ENCODE measurements at places on chromosomes 2 and 18. TPM values are rescaled to one million over a fixed set of nuclear protein-coding genes. Genes with fewer than 3 reads are reported as not detected.

DNA sequence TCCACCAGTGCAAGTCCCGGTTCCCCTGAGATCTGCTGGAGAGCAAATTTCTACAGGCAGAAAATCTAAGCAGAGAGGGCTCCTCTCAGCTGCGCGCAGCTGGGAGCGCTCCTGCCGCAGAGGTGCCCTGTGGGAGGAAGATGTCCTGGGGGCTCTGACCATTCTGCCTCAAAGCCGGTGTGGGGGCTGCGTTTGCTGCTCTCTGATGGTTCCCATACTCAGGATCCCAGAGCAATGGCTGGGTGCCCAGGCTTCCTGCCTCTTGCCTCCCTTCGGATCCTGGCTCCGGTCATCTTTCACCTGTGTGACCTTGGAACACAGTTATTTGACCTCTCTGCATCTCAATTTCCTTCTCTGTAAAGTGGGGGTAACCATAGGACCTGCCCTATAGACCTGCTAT is 434.2 kb downstream of the ZNF521 start:
- DNase-seq = no peak

GRCh38 chr2:13686262-13686661 is 946.3 kb upstream of the LRATD1 start:
- DNase-seq = no peak

DNA sequence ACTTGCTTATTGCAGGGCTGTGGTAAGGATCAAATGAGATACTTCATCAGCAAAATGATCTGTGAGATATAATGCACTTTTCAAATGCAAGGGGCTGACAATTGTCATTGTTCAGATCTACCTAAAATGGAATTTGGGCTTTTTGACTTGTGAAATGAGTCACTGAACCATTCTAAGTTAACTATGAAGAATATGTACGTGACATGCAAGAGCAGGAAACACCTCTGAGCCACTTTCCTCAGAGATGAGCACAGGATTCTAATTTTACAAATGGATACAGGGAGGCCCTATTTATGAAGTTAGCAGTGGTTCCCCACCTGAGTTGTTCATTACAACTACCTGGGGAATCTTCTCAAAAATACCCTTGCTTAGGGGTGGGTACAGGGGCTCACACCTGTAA is 26.7 kb downstream of the CTLA4 start:
- DNase-seq = no peak

GRCh38 chr2:231415029-231415428 is 19.5 kb downstream of the B3GNT7 start:
- DNase-seq = no peak

- DNase-seq = no peak
These were observed 79.0 kb downstream of the DYSF start for GRCh38 chr2:71532327-71532726.

GRCh38 chr2:205293559-205293958 is 388.7 kb upstream of the NRP2 start:
- no peak for DNase-seq

DNA sequence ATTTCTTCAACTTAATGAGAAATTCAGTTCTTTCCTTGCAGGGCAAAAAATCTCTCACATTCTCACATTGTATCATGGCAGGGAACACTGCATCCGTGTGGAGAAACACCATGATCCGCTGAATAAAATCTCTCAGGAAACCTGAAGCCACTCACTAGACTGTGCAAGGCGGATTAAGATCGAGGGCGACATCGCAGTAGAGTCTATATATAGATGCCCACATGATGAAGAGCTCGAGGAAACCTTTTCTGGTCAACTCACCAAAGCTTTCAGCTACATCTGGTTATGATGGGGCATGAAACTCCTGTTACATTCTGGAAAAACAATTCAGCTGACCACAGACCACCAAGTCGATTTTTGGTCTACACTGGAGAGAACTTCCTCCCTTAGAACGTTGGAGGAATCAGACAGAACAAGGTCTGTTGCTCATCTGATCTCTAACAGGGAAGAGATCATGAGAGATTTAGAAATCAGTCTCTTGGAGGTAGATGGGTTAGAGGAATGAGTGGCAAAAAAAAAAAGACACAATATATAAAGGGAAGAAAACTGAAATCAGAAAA is 162.9 kb upstream of the ZNF516 start:
- no peak for DNase-seq

- DNase-seq = no peak
These were observed 12.1 kb upstream of the MAPRE2 start for GRCh38 chr18:35029103-35029502.

DNA sequence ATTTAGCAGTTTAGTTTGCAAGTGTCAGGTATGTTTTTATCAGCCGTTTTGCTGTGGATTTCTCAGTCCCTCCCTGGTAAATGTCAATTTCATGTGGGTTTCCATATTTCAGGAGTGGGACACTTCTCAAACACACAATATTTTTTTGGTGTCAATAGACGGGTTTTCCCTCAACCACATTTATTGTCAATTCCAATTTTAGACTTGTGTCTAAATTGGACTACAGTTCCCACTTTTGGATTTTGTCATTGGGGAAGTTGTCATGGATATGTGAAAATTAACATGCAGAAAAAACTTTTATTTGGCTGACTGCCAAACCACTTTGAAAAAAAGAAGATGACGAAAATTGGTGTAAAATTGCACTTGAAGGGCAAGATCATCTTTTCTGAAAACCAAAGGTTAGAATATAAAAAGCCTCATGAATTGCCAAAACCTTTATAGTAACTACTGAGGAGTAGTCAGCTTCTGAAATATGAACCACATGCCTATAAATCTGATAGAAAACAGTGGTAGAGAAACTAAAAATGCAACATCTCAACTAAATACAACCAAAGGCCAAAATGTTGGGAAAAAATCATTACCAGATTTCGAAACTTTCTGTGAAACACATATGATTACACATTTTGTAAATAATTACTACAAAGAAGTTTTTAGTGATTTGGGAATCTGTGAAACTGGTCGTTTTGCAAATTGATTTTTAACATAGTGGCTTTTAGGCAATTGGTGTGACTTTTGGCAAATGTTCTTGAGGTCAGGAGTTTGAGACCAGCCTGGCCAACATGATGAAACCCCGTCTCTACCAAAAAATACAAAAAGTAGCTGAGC is 106.4 kb downstream of the BCL2L11 start:
- DNase-seq = no peak

GRCh38 chr18:61216051-61216450 is 117.2 kb upstream of the CDH20 start:
- DNase-seq = no peak

The DLX1 gene
- not detected for total RNA-seq

The KYNU gene
- total RNA-seq = 3.7 TPM

The RAX gene
- not detected for total RNA-seq

The MBOAT2 gene
- 32.9 TPM for total RNA-seq

All from vagina (tissue), 2 donors.